ENCODE measurements at places on chromosomes 6 and 20. TPM values are rescaled to one million over a fixed set of nuclear protein-coding genes. Genes with fewer than 3 reads are reported as not detected.

DNA sequence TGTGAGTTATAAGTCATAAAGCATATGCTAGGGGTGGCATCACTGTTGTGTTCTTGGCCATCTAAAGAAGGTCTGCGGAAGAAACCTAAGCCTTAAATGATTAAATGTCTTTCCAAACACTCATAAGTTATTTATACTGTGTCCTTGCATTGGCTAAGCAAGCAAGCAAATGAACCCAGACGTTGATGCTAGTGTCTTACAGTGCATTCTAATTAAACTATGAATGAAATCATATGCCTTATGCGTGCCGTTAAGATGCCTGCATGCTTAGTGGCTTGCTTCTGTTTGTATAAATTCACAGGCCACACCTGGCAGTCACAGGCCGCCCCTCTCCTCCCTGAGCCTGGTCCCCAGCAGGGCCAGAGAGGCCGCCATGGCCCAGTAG is 49.9 kb downstream of the RIN2 start:
- DNase-seq, result no peak
- no peaks in the 10 kb centered on the region for H3K36me3 ChIP-seq
- H3K27ac ChIP-seq, result no peak overlapping the region
- H3K4me3 ChIP-seq, result no peak overlapping the region

DNA sequence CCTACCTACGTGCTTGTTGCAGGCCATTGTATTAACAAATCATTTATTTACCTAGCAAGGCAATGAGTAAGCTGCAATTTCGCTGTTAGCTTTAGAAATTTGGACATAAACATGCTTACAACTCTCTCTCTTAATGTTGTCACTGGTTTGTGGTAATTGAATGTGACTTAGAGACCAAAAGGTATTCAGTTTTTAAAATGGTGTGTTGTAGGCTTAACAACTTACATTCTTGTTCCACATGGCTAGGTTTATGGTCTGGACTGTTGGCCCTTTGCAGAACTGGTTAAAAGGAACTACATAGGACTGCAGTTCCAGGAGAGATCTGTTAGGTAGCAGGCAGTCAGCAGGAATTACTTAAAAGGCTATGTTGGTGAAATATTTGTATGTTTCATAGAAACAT is 10.3 kb upstream of the CTAGE9 start:
- H3K27me3 ChIP-seq, result no peaks in the 10 kb centered on the region
- H3K27ac ChIP-seq, result no peak overlapping the region
- no peak for DNase-seq
- H3K36me3 ChIP-seq, result peaks cover 33% of the 10 kb centered on the region
- H3K4me3 ChIP-seq, result no peak overlapping the region
- peaks cover 8% of the 10 kb centered on the region for H3K4me1 ChIP-seq

DNA sequence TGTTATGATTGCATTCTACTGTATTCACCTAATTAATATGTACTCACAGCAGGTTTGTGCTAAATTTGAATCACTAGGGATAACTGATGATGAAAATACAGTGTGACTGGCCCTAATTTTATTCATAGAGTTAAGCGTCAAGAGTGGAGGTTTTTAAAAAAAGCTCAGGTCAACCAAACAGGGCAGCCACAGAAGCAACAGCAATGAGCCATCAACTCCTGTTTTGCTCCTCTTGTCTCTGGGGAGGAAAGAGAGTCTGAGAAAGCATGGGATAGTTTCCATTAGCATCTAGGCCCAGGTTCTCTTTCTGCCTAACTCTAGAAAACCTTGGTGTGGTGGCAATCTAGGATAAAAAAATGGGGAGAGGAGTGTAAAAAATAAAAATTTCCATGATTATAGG is 122.1 kb downstream of the OGFRL1 start:
- no peaks in the 10 kb centered on the region for H3K36me3 ChIP-seq
- H3K27ac ChIP-seq, result no peak overlapping the region
- H3K4me3 ChIP-seq, result no peak overlapping the region
- no peak for DNase-seq

DNA sequence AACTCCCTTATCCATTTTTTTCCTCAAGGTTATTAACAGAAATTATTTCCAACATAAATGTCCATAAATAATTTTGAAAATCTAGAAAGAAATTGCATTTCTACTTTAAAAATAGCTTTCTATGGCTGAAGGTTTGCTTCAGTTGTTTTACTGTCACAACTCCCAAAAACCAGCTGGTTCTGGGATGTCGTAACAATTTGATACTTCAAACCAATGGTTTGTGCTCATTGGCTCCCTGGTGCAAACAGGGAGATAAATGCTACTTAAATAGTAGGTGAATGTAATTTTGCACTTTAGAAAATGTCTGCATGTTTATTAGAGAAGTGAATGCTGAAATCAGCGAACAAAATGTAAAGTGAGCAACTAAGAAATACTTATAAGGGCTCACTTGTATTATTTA is 31.1 kb downstream of the LAMA2 start:
- no peak overlapping the region for H3K27ac ChIP-seq
- H3K4me1 ChIP-seq, result no peaks in the 10 kb centered on the region
- no peaks in the 10 kb centered on the region for H3K36me3 ChIP-seq
- no peaks in the 10 kb centered on the region for H3K27me3 ChIP-seq
- no peak overlapping the region for H3K4me3 ChIP-seq

DNA sequence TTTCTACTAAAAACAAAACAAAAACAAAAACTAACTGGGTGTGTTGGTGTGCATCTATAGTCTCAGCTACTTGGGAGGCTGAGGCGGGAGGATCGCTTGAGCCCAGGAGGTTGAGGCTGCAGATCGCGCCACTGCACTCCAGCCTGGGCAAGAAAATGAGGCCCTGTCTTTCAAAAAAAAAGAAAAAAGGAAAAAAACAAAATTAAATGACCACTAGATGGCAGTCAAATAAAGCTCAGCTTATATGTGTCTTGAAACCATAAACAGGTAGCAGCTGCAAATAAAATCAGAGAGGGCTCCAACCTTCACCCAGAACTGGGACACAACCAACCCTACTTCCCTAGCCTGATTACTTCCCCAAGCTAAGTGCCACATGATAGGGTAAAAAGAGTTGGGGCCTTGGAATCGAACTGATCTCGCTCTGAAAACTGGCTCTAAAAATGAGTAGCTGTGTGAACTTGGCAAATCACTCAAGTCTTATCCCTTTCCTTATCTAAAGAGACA is 67.1 kb upstream of the ADGRF4 start:
- no peak overlapping the region for H3K4me3 ChIP-seq
- no peaks in the 10 kb centered on the region for H3K36me3 ChIP-seq
- DNase-seq, result no peak
- H3K27ac ChIP-seq, result no peak overlapping the region
- H3K4me1 ChIP-seq, result peaks cover 8% of the 10 kb centered on the region
- peaks cover 2% of the 10 kb centered on the region for H3K27me3 ChIP-seq

Gene IL17F
- total RNA-seq, result not detected

Gene FITM2
- total RNA-seq, result 2.5 TPM

Gene CLIC5
- 3.0 TPM for total RNA-seq

Gene GCNT2
- 2.8 TPM for total RNA-seq

Gene AFDN
- total RNA-seq, result 28.2 TPM

Gene ZSCAN23
- 0.50 TPM for total RNA-seq

Measured in activated T-helper 2 cell treated with anti-CD3 and anti-CD28 coated beads, Interferon-gamma antibody, Interleukin-2, Interleukin-4, amounts not matched to agents 10 μg/mL and 5 μg/mL and 100 μg/mL, durations not matched to agents 14 hours and 24 hours and 36 hours (primary cell).